ENCODE measurements at places on chromosomes 12 and 14. TPM values are rescaled to one million over a fixed set of nuclear protein-coding genes. Genes with fewer than 3 reads are reported as not detected.

Gene BATF
- not detected for total RNA-seq

Gene TMEM119
- total RNA-seq, result 0.03 TPM

Gene INSM2
- 0.02 TPM for total RNA-seq

Gene NKX2-1
- total RNA-seq, result not detected

Gene KRT82
- total RNA-seq, result not detected

Gene MYH7
- not detected for total RNA-seq

Gene CISTR
- not detected for total RNA-seq

Measured in HT1080 (cell line).